ENCODE measurements at places on chromosomes 2 and 18.

DNA sequence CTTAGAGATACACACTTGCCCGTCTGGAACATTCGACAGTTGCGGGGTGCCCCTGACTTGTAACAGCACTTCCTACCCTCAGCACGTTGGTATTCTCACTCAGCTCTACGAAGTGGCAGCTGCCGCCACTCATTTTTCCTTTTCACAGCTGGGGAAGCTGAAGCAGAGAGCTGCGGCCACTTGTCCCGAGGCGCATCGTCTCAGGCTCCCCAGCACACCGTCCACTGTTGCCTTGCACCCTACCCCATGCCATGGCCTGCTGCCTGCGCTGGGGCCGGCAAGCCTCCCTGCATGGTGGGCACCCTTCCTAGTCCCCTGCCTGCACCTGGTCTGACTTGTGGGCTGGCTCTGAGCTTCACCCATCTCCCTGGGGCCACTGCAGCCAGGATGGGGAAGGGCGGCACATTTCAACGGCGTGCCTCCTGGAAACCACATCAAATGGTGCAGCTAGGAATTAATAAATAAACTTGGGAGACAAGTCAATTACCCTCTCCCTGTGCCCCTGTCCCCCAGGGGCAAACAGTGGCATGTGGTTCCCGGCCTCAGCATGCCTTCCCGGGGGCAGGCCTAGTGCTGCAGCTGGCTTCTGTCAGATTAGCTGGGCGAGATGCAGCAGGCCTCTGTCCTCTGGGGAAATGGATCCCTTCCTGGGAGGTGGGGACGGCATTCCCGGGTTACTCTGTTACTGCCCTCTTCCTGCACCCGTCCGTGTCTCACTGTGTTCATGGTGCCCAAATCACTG, 64.7 kb upstream of the HAAO start:
- no peak for DNase-seq

DNA sequence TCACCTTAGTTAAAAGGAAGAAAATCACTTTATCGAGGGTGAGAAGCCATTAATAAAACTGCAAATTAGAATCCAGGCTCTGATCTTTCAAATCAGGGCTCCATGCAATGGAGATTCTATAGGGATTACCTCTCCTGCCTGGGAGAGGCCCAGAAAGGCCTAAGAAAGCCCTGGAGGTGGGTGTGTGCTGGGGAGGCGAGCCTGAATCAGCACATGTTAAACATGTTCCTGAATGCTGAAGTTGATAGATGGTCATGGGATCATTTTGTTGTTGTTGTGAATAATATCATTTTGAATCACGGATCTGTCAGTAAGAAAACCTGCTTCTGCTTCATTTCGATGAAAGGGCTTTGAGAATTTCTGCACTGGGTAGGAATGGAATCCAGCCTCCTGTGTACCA, 254.3 kb downstream of the ACKR3 start:
- DNase-seq = no peak

DNA sequence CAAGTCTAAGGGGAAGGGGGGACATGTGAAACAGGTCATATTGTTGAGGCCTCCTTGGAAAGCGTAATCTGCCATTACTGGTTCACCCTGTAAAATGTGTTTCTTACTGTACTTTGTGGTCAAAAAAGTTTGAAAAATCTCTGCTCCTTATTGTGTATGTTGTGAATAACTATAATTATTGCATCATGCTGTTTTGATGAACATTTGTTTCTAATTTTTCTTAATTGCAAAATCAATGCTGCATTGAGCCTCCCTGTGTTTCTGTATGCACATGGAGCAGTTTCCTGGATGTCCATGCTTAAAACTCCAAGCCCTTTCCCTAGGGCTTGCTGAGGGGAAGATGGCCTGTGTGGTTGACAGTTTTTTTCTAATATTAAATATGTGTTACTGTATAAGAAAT, 158.6 kb downstream of the RNF144A start:
- DNase-seq = no peak

DNA sequence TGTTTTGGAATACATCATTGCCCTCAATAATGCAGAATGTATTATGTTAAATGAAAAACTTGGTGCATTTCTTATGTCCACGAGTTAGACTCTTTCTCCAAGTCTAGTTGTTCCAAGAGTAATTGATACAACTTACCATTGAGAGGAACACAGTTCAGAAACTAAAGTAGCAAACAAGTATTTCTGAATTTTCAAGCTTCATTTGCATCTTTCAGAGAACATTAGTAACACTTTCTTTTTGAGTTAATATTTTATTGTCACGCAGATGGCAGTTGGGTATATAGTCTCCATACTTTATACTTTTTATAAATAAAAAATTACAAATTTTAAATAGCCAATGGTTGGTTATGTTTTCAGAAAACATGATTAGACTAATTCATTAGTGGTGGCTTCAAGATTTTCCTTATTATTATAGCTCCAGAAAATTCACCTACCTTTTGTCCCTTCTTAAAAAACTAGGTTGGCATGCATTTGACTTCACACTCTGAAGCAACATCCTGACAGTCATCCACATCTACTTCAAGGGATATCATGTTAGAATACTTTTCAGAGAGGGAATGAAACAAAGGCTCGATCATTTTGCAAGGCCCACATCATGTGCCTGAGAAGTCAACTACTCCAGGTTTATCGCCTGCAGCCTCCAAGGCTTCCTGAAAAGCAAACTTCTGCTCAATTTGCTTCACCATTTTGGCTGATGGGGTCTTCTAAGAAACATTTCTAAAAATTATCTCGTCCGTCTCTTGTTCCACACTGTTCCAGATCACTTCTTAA, 29.9 kb downstream of the LYPD6B start:
- no peak for DNase-seq

DNA sequence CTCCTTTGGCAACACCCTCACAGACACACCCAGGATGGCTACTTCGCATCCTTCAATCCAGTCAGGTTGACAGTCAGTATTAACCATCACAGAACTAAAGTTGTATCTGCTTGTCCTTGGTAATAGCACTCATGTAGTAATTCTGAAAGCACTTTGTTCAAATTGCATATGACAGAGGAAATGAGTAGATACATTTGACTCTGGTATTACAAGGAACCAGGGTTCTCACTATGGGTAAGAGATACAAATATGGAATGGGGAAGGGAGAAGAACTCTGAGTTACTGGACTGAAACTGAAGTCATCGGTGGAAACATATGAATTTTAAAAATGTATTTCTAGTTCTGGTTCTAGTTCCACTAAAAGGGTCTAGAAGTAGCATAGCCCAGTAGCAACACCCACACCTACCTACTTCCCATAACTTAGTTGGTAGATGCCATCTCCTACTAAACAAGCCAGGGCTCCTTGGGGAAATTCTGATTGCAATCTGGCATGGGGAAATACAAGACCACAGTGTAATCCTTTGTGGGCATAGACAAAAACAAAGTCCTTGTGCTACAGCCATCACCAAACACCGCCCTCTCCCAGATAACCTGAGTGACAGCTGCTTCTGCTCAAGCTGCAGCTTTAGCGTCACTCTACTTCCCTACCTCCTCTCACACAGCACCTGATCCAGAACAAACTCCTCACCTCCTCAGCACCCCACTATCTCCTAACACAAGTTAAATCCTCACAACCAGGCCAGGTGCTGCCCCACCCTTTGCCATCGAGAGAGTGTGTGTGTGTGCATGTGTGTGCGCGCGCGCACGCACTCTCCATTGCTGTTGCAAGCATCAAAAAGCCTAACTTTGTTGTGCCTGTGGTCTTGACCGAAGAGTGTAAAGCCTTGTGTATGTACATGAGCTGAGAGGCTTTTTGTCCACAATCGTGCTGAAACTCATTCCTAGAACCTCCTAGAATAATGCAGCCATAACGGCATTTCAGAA, 31.4 kb upstream of the CD226 start:
- no peak for DNase-seq

DNA sequence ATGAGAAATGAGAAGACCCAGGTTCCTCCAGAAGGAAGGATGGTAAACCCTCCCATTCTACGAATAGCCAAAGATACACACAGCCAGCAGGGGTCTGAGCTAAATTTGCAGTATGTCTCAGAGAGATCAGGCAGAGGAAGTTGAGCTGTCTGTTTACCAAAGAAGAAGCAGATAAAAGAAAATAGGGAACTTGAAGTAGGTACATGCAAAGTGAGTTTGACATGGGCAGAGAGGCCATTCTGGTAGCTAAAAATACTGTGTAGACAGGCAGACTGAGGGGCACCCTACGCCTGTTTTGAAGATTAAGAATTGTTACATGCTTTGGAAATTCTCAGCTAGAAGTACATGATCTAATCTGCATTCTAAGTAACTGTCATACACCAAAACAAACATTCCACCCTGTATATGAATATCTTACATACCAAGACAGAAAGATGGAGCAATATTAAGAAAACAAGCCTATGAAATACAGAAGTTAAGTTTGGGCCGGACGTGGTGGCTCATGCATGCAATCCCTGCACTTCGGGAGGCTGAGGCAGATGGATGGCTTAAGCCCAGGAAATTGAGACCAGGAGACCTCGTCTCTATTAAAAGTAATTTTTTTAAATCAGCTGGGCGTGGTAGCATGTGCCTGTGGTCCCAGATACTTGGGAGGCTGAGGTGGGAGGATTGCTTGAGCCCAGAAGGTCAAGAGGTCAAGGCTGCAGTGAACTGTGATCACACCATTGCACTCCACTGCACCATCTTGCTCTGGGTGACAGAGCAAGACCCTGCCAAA, 157.9 kb downstream of the ANKRD44 start:
- no peak for DNase-seq

DNA sequence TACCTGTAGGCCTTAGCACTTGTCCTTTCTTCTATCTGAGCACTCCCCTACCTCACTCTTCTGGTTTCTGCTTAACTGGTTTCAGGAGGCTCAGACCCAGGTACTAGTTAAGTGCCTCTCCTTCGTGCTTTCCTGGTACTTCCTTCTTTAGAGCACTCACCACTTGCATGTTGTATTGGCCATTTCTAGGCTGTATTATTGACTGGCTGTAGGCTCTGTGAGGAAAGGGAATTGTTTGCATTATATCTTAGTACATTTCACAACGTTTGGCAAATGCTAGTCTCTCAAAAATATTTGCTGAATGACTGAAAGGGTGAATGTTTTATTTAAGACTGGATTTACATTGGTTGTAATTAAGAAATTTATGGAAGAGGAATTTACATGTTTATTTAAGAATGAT, 36.0 kb upstream of the SCN1A start:
- DNase-seq = no peak

- no peak for DNase-seq
Observed at GRCh38 chr2:28128281-28128950, 237.9 kb downstream of the BABAM2 start.

- no peak for DNase-seq
Observed at GRCh38 chr2:238857959-238858358, 10.1 kb downstream of the TWIST2 start.

DNA sequence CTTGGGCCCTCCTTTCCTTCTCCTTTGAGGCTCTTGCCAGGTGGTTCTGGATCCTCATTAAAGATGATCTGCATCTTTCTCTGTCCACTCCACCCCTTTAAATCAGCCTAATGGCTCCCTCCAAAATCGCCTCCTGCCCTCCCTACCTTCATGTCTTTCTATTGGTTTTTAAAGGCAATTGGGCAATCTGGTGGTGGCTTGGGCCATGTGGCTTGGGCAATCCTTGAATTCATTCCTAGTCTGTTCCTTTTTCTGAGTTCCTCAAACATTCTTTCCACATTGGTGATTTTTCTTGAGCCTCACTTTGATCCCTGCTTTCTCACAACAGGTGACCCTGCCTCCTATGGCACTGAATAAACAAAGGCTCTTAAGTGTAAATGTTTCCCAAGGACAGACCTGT, 266.2 kb upstream of the REV1 start:
- no peak for DNase-seq

- no peak for DNase-seq
Observed at GRCh38 chr18:33660696-33661310, 82.8 kb downstream of the ASXL3 start.

GRCh38 chr2:139365189-139365588, 585.0 kb upstream of the NXPH2 start:
- no peak for DNase-seq

DNA sequence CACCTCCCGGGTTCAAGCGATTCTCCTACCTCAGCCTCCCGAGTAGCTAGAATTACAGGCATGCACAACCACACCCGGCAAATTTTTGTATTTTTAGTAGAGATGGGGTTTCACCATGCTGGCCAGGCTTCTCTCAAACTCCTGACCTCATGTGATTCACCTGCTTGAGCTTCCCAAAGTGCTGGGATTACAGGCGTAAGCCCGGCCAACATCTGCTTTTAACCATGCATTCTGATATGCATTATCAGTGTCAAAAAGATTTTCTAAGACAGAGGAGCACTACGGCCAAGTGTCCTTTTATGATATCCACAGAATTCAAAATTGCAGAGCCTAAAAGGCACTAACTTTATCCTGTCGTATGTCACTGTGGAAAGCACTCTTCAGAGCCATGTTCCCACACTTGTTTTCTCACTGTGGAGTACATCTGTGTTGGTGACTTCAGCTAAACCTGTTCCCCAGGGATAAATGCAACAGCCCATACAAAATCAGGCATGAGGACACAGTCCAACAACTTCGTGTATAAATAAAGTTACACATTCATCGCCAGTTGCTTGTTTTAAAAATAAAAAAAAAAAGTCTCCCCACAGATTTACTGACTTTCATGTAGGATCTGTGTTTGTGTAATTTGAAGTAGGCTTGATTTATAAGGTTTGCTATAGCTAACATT, 56.4 kb downstream of the STK25 start:
- no peak for DNase-seq

GRCh38 chr18:21669736-21670285, 34.8 kb downstream of the ABHD3 start:
- no peak for DNase-seq

DNA sequence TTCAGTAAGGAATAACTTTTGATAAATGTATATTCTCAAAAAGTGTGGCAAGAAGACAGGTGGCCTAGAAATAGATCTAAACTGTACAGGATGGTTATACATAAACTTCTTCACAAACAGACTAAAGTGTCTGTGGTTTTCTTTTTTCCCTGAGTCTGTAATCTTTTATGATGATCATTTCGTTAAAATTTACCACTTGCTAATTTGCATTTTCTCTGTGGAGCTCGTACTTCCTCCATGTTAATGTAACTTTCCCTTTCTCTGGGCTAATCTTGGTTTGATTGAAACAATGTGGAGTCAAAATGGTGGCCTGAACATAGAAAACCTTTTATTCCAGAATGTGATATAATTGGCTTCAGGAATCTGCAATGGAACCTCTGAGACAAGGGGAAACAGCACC, 166.2 kb downstream of the FTCDNL1 start:
- DNase-seq = no peak

DNA sequence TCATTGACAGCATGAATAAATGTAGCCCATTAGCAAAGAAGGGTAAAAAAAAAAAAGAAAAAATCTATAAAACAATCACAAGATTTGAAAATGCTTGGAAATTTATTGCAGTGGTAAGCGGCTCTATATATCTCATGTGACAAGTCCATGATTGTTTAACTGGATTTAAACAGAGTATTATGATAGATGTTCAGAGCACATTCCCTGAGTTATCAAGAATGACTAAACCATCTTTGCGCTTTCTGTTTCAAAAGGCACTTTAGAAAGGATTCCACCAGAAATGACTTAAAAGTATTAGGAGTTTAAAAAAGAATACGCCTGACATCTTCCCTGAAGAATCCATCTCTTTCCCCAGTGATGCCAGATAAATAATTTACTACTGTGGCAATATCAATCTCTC, 409.5 kb upstream of the UBE2E3 start:
- no peak for DNase-seq

GRCh38 chr2:216724190-216724589, 28.8 kb upstream of the IGFBP5 start:
- no peak for DNase-seq

Data from CD4-positive, alpha-beta T cell treated with Interleukin-21 for 1 hour (primary cell).